ENCODE measurements at places on chromosomes 2 and 18.

GRCh38 chr2:200469708-200470211 lies 40.1 kb downstream of the KCTD18 start:
- no peak for DNase-seq

DNA sequence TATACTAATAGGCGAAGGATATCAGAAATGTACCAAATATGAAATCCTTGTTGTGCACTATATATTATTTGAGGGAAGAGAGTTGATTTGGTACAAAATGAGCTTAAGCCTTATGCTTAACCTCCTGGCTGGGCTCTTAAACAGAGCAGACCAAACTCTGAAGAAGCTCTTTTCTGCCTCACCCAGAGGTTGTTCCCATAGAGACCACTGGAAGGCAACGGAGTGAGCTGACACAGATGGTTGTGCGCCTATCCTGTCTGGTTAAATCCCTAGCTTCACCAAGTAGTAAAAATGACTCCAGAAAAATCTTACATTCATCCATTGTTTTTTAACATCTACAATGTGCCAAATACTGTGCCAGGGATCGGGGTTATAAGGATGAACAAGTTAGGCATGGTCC lies 55.9 kb upstream of the NOL4 start:
- no peak for DNase-seq

- no peak for DNase-seq
Measured at GRCh38 chr18:55141318-55141717, 182.1 kb upstream of the CCDC68 start.

DNA sequence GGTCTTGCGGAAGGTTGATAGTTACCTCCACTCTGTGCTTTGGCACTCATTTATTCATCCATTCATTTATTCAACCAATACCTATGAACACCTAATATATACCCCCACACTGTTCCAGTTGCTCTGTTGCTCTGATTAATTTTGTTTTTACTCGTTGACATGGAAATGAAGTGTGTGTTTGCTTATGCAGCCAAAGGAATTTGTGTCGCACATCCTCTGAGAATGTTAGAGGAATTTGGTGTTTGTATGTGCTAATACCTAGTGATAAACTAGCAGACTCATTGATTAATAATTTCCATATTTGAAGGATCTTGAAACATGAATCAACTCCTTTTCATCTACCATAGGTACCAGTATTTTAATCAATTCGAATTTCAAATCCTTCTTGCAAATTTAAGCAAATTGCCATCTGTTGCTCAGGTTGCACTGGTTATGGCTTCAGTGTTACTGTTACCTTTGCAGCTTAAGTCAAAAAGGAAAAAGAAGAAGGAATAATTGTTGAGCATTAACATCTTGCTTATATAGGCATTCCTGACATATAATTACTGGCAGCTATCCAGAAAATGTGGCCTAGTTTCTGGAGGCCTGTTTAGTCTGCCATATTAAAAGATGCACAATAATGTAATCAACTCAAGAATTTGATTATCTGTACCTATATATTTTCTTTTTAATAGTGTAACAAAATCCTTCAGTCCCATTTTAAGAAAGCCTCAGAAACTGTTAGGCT lies 25.7 kb upstream of the CRIM1 start:
- DNase-seq = no peak

All from HFF-Myc (cell line).